ENCODE measurements at places on chromosomes 5 and 9.

DNA sequence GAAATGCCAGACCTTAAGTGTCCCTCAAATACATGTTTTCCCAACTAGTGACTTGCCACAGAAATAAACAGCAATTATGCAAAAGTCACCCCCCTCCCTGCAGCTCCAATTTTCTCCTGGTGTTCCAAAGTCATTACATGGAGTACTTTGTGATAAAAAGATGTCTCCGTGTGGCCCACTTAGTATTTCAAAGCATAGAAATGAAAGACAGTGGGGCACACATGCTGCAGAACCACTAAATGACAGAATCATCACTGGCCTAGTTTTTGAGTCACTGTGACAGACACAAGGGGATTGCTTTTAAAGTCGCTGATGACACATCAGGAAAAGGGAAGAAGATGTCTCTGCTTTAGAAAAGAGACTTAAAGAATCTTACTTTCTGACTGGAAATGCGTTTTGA, 323.4 kb downstream of the PSAT1 start:
- DNase-seq = no peak

DNA sequence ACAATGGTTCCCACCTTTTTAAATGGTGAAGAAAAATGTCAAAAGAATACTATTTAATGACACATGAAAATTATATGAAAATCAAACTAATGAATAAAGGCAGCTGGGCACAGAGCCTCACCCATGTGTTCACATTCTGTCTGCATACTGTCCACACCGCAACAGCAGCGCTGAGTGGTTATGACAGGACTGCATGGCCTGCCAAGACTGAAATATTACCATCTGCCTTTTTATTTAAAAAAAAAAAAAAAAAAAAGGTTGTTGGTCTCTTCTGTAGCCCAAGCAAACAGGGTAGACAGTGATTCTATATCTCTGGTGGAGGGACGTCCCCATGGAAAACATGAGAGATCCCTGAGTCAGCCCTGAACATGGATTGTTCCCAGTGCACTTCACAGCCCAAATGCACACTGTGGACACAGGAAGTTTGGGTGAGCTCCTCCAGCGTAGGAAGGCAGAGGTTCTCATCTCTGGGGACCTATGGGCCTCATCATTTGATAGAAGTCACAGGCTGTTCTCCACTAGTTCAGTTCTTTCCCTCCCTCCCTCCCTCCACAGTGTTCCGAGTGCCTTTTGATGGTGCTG, 44.9 kb upstream of the SHC3 start:
- DNase-seq = no peak

DNA sequence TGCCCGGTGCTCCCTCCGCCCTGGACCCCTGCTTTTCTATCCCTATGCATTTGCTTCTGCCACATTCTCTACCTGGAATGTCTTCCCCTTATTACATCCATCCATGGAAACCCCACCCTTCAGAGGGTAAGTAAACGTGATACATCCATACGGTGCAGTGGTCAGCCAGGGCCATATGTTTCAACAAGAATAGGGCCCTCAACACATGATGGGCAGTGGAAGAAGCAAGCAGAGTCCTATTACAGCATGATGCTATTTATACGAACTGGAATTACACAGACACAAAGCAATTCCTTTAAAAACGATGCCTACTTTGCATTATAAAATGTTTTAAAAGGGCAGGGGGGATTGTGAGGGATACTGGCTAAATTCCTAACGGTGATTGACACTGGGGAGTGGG, 38.2 kb upstream of the PTGS1 start:
- DNase-seq = no peak

DNA sequence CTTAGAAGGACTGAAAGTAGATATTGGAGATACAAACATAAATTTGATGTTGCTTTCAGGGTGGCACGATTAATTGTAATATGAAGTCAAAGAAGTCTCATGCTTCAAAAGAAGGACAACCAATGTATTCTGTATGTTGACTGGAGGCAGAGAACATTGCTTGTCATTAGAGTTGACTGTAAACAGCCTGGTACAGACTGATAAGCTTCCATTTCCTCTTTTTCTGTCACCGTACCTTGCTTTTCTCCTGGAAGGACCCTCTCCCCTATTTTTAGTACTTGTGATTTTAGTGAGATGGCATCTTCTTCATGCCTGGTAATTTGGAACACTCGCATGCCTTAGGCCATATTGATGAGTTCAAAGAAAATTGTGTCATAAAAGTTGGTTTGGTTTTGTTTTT, 809.4 kb downstream of the PRELID2 start:
- DNase-seq = no peak

DNA sequence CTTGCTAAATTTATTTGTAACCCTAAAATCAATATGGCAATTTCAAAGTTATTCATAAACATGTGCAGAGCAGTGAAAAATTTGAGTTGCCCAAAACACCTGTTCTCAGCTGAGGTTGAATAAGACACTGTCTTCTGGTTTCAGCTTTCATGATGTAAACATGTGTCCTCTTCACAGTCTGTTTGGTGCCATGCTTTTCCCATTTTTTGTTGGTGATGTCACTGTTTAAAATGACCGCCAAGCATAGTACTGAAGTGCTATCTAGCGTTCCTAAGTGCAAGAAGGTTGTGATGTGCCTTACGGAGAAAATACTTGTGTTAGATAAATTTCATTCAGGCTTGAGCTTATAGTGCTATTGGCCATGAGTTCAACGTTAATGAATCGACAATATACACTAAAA, 580.8 kb downstream of the ACTL7B start:
- no peak for DNase-seq

DNA sequence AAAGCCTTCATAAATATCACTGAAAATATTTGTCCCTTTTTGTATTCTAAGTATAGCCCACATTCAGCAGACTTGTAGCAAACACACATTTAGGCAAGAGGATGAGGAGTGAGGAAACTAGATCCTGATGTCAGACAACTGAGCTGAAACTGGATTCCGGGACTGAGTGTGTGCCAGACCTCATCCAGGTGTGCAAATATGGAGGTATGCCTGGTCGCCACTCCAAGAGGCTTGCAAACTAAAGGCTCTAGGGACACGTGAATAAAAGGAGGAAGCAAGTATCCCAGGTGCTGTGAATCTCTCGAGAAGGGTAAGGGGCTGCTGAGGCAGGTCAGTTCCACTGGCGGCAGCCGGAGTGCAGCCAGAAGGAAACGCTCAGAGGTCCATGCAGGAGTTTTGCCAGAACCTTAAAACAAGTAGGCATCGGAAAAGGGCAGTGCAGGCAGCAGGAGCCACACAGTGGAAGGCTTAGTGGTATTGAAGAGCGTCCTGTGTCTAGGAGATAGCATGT, 77.4 kb upstream of the ALDH1B1 start:
- DNase-seq = no peak

GRCh38 chr5:38607396-38607795, 51.0 kb upstream of the LIFR start:
- no peak for DNase-seq

DNA sequence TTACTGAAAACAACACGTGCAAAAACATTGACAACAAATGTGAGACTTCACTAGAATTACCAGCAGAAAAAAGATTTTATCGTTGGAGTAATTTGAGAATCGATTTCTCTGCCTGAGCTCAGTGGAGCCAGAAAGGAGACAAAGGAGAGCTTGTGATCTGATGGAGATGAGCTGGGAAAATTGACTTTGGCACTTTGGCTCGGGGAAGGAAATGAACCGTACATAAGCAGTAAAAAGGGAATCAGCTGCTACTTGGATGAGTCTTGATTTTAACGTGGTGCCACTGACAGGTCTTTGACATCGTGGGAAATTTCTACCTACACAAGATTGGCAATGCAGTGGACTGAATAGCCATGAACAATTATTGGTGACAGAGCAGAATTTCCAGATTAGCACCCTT, 244.7 kb upstream of the RPS23 start:
- DNase-seq = no peak

GRCh38 chr5:147613359-147613758, 103.5 kb upstream of the DPYSL3 start:
- DNase-seq = no peak

- DNase-seq = peak; percentile 51
These were observed 177.6 kb upstream of the SMARCA2 start for GRCh38 chr9:1837453-1838084.

DNA sequence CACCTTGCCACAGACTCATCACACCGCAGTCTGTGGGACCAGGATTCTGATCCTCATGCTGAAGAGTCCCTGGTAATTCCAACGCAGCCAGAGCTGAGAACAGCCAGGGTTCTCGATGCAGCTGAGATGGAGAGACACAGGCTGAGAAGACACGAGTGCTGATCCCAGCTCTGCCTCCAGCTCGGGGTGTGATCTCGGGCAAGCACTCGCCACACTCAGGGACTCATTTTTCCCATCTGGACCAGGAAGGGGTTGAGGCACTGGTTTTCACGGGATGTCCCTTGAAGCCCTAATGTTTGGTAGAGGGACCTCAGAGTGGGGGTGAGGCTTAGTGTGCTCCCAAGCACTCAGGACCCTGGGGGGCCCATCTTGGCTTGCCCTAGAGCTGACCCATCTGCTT, 200.4 kb downstream of the CDK5RAP2 start:
- DNase-seq = no peak

- no peak for DNase-seq
These were observed 5.8 kb downstream of the TRAF1 start for GRCh38 chr9:120920806-120921178.

- no peak for DNase-seq
These were observed 98.0 kb downstream of the SLC25A46 start for GRCh38 chr5:110836851-110837250.

DNA sequence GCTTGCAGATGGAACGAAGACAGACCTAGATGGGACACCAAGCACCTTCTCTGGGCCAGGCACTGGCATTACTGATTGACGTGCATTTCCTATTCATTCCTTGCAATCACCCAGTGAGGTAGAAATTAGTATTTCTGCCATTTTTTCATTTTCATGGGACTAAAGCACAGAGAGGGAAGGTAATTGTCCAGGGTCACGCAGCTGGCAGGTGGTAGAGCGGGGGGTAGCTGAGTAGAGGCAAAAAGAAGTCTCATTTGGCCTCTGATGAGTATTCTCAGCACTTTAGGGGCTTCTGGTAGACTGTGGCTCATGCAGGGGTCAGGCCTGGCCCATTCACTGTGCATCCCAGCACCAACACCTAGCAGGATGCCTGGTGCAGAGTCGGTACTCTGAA, 19.5 kb upstream of the DUSP1 start:
- DNase-seq = no peak

DNA sequence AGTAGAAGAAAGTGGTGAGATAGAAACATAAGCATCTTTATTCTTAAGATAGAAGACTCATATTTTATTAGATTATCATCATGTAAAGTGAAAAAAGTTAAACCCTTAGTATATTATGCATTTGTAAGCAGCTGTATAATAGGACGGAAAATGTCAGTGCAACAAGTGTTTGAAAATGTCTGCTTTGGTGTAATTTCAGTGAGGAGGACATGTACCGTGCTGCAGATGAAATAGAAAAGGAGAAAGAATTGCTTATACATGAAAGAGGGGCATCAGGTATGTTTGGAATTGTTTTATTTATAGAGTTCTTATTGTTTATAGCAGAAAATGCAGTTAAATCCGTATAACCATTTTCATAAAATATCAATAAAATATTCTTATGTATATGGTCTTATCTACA, 8.9 kb downstream of the OTULIN start:
- no peak for DNase-seq

- no peak for DNase-seq
These were observed 50.8 kb downstream of the NDFIP1 start for GRCh38 chr5:142159354-142159753.

DNA sequence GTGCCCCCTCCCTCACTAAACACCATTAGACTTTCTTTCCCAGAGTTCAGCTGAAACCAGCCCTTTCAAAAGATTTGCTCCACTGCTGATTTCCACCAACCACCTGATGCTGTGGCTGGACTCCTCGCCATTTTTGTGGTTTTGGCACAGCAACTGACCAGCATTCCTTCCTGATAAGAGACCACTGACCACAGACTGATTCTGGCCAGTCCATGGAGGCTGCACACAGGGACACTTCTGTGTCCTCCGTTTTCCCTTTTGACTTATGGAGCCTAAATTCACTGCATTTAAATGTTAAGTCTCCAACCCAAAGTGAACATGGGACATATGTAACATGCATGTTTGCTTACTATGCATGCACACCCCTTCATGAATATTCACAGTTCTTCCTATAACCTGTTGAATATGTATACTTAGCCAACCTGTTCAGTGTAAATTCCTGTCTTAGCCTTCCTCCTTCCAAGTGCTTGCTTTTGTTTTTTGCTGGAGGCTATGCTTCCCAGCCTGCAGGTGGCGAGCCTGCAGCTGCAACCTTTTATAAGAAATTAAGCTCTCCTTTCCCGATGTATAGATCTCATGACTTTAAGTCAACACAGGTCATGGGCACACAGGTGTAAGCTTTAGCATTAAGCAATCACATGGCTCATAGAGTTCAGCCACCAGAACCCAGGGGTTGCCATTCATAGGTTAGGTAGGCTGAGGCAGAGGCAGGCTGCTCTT, 78.7 kb downstream of the ACTL7B start:
- no peak for DNase-seq

DNA sequence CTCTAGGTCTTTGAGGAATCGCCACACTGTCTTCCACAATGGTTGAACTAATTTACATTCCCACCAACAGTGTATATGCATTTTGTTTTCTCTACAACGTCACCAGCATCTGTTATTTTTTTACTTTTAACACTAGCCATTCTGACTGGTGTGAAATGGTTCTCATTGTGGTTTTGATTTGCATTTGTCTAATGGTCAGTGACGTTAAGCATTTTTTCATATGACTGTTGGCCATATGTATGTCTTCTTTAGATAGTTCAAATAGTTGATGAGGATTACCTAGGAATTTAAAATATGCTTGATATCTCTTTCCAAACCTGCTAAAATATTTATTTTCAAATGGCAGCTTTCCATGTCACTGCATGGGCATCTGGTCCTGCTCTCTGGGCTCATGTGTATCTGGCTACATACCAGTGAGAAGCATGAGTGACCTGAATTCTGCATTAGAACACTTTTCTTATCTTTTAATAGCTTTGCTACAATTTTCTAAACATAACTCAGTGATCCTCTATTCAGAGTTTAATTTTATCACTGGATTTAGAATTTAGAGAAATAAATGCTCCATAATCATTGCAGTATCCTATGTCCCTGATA, 95.8 kb upstream of the ADAMTS16 start:
- no peak for DNase-seq
